ENCODE measurements at places on chromosomes 16 and 17.

- no peak for DNase-seq
Measured at GRCh38 chr16:73711406-73712080, 585.1 kb upstream of the PSMD7 start.

DNA sequence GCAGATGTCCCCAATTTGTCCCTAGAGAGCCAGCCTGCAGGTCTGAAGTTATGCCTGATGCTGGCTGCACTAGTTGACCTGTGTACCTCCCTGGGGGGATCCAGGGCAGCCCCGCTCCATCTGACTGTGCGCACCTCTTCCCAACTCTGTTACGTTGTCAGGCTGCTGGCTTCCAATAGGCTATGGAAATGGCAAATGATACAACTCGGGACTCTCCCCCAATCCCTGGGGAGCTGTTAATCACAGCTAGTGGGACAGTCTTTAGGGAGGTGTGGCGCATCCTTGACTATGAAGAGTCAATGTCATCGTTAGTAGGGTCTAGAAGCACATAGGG, 30.1 kb downstream of the GPRC5B start:
- DNase-seq, result no peak

GRCh38 chr17:55730808-55731207, 8.1 kb upstream of the TMEM100 start:
- DNase-seq, result no peak

- no peak for DNase-seq
Measured at GRCh38 chr17:64449545-64449944, 630 bp downstream of the MILR1 start.
